Activated CD4-positive, CD25-positive, alpha-beta regulatory T cell treated with anti-CD3 and anti-CD28 coated beads, Interleukin-2, amount 50 U/mL, for 72 hours (primary cell): ENCODE measurements at places on chromosomes 16 and 17.

DNA sequence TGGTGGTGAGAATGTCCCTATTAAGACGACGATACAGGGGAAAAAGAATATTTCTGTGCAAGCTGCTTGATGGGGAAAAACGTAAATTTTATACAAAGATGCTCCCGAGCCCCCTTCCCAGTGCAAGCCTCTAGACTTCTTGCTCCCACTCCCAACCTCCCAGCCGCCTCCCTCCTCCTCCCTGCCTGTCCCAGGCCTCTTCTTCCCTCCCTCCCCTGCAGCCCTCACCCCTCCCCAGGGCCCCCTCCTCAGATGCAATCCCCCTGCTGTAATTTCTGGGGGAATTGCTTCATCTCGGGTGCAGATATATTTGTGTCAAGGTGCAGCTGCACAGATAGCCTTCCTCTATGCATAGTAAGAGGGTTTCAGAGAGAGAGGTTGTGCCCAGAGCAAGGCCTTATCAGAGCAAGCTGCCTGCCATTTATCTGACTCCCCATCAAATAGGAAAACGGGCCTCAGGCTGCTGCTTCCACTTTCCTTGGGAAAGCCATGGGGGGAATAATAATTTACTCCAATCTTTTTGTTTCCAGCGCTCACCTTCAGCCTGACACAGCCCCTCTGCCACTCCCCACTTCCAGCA, 47.4 kb upstream of the LHX1 start:
- no peak for DNase-seq

- DNase-seq = no peak
These were observed 10.1 kb downstream of the METRNL start for GRCh38 chr17:83089328-83090132.

GRCh38 chr16:27449434-27450195, 47.6 kb downstream of the IL21R start:
- peak; percentile 76 for DNase-seq

DNA sequence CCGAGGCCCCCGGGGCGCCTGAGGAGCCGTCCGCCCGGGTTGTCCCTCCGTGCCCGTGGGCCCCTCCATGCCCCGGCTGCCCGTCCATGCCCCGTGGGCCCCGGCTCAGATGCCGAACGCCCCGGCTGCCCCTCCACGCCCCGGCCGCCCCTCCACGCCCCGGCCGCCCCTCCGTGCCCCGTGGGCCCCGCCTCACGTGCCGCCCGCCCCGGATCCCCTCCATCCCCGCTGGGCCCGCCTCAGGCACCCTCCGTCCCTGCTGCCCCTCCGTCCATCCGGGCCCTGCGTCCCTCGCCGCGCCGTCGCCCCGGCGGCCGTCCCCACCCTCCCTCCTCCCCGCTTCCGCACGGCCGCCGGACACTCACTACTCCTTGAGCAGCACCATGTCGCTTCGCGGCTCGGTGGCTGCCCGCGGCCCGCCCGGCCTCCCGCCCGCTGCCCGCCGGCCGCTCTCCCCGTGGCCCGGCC, 382 bp downstream of the PITPNA start:
- no peak for DNase-seq
